H1 (cell line): ENCODE measurements at places on chromosomes 12 and 14.
A peak's percentile ranks its signal among the peaks of the same experiment; 100 is the strongest.

DNA sequence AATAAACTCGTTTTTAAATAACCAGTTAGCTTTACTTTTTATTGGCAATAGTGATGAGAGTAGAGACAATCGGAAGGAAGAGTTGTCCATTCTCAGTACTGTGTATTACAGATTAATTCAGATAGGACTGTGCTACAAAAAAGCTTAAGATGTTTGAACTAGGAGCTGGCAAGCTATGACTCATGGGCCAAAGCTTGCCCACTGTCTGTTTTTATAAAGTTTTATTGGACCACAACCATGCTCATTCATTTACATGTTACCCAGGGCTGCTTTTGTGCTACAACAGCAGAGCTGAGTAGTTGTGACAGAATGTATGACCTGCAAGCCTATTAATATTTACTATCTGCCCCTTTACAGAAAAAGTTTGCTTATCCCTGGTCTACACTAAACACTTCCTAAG, 19.4 kb downstream of the GNS start:
- peaks cover 23% of the 10 kb centered on the region for H3K36me3 ChIP-seq
- H3K4me3 ChIP-seq: no peak overlapping the region
- DNase-seq: no peak
- no peaks in the 10 kb centered on the region for H3K27me3 ChIP-seq

GRCh38 chr14:75513911-75514672, 8.2 kb upstream of the BATF start:
- DNase-seq: peak; percentile 46
- H3K4me3 ChIP-seq: no peak overlapping the region
- H3K4me1 ChIP-seq: 0 out of 2 replicates have a peak, but pooled peaks cover 4% of the 10 kb centered on the region
- H3K27me3 ChIP-seq: no peaks in the 10 kb centered on the region
- no peaks in the 10 kb centered on the region for H3K36me3 ChIP-seq

DNA sequence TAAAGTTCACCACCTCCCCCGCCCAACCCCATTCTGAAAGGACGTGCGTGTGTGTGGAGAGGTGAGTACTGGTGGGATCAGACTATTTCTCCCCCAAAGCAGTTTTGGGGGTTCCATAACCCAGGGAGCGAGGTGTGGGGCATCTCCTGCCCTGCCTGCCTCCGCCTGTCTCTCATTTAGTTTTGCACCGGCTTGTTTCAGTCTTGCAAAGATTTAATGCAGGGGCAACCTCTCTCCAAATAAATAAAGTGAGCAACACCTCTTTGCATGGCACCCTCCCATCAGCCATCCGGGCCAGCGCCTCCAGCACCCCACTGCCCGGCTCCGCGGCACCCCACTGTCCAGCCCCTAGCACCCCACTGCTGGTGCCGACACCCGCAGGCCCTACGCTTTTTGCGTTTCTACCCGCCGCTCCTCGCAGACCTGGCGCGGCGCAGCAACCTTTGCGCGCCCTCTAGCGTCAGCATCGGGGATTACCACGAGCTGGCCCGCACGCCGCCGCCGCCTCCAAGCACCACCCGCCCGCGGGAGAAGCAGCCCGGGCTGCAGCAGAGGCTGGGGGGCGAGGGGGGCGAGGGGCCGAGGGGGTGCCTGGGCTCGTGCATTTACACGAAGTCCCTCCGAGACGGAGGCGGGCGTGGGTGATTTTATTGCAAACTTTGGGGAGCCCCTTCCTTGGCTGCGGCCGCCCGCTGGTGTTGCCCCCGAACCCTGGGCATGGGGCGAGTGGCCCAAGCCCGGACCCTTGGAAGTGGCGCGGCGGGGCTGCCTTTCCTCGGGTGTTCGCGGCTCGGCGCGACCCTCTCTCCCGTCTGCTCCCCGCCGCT, 55.8 kb upstream of the VRK1 start:
- DNase-seq: peak; percentile 10
- peak overlapping the region; percentile 30 for H3K4me3 ChIP-seq

- peak; percentile 71 for DNase-seq
- no peaks in the 10 kb centered on the region for H3K4me1 ChIP-seq
- no peaks in the 10 kb centered on the region for H3K36me3 ChIP-seq
- no peak overlapping the region for H3K27ac ChIP-seq
- H3K27me3 ChIP-seq: no peaks in the 10 kb centered on the region
- no peak overlapping the region for H3K4me3 ChIP-seq
These were observed 43.1 kb downstream of the LLPH start for GRCh38 chr12:66087365-66087943.
